ENCODE measurements at places on chromosomes 5 and 9. TPM values are rescaled to one million over a fixed set of nuclear protein-coding genes. Genes with fewer than 3 reads are reported as not detected.

TMEM174 gene
- total RNA-seq = 6.8 TPM

ZNF883 gene
- total RNA-seq = 6.5 TPM

C9orf78 gene
- 36.3 TPM for total RNA-seq

ELOVL7 gene
- total RNA-seq = 18.4 TPM

SPATA31D4 gene
- total RNA-seq = not detected

GLIPR2 gene
- 20.1 TPM for total RNA-seq

SLC34A1 gene
- total RNA-seq = 166 TPM

NEURL1B gene
- 27.9 TPM for total RNA-seq

C9 gene
- total RNA-seq = not detected

FBP2 gene
- 26.9 TPM for total RNA-seq

STPG3 gene
- not detected for total RNA-seq

MARCOL gene
- not detected for total RNA-seq

OR1J2 gene
- total RNA-seq = not detected

FCN1 gene
- total RNA-seq = 24.3 TPM

LIX1 gene
- 2.6 TPM for total RNA-seq

TSSK1B gene
- 0.70 TPM for total RNA-seq

NTMT1 gene
- total RNA-seq = 26.6 TPM

STING1 gene
- 48.5 TPM for total RNA-seq

PPP3R2 gene
- total RNA-seq = 0.23 TPM

PCDHGB6 gene
- total RNA-seq = 12.3 TPM

RASA1 gene
- 35.6 TPM for total RNA-seq

SPATA6L gene
- total RNA-seq = 6.5 TPM

ENTPD2 gene
- total RNA-seq = 3.6 TPM

HSPA5 gene
- 152 TPM for total RNA-seq

GABRA6 gene
- total RNA-seq = not detected

PHF24 gene
- 0.23 TPM for total RNA-seq

Measured in metanephros (tissue), 2 donors.